ENCODE measurements at places on chromosomes 11 and 22.

DNA sequence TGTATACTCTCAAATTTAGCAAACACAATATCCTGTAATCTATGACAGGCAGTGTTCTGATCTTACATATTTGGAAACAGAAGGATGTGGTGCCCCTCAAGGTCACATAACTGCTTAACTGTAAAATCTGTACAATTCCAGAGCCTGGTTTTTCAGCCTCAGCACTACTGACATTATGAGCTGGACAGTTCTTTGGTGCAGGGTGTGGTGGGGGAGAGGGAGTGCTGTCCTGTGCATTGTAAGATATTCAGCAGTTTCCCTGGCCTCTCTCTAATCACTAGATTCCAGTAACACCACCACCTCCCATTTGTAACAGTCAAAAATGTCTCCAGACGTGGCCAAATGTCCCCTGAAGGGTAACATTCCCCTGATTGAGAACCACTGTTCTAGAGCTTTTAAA, 1.8 kb upstream of the OR5B21 start:
- DNase-seq: no peak

GRCh38 chr11:27912916-27913315, 195.0 kb downstream of the KIF18A start:
- DNase-seq: no peak

- DNase-seq: no peak
Measured at GRCh38 chr22:50150161-50151129, 20.1 kb upstream of the PANX2 start.

- DNase-seq: no peak
Measured at GRCh38 chr11:125399945-125400344, 96.1 kb downstream of the FEZ1 start.

GRCh38 chr22:45314054-45314721, 4.5 kb downstream of the FAM118A start:
- DNase-seq: no peak

- DNase-seq: no peak
Measured at GRCh38 chr22:46115388-46115678, 35.0 kb upstream of the PPARA start.

GRCh38 chr11:62770778-62771143, 435 bp upstream of the TAF6L start:
- no peak for DNase-seq

DNA sequence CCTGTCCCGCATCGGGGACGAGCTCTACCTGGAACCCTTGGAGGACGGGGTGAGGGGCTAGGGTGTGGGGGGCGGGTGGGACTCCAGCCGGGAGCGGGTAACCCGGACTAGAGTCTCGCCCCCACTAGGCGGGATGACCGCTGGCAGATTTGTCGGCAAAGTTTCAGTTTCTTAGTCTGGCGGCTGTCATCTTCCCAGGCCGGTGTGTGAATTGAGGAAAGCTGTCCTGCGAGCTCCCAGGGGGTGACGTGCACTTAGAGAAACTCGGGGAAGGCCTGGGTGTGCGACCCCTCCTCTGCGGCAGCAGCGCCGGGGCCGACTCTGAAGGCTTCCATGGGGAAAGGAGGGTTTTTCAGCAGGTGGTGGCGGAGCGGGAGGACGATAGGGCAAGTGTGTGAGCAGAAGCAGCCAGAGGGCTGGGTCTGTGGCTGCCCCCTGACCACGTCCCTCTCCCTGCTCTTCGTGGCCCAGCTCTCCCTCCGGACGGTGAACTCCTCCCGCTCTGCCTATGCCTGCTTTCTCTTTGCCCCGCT, 463 bp downstream of the RAD9A start:
- DNase-seq: no peak

- no peak for DNase-seq
Measured at GRCh38 chr11:34464591-34465051, 25.9 kb downstream of the CAT start.

- DNase-seq: no peak
Measured at GRCh38 chr11:898540-899190, 11.9 kb downstream of the CHID1 start.

GRCh38 chr22:44927463-44928135, 82.2 kb downstream of the PHF21B start:
- no peak for DNase-seq

GRCh38 chr11:85281550-85281949, 345.6 kb downstream of the DLG2 start:
- no peak for DNase-seq

Data from stimulated activated CD8-positive, alpha-beta memory T cell treated with anti-CD3 and anti-CD28 coated beads, Interleukin-4, amount 100 ng/mL, for 1 hour (primary cell).